ENCODE measurements at places on chromosomes 6 and 20.

DNA sequence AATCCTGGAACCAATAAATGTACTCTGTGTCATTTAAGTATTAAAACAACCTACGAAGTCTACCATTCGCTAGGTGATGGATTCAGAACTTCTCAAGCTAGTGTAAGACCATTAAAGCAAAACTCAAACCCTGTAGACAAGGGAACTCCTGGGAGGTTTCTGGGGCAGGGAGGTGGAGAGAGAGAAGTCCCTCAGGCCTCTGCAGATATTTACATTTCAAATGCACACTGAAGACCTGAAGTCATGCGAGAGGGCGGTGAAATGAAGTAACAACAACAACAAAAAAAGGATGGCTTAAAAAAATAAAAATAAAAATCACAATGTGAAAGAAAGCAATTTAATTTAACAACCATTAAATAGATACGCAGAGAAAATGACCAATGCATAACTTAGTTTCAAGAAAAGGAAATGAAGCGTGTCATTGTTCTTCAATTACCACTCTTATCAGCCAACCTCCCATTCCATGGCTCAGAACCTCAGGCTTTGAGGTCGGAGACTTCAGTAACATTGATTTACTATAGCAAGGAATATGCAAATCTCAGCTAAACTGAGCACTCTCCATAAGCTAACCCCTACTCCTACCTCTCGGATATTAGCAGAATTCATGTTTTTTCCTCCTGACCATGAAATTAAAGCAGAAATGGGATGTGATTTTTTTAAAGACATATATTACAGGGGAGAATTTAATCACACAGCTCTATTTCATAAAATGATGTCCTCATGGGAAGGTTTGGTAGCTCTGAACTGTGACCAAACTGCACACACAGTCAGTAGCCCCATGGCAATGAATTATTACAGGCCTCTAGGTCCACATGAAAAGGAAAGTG, 140.6 kb downstream of the KIF16B start:
- no peak for DNase-seq

- no peak for DNase-seq
Measured at GRCh38 chr6:10550764-10551163, 29.6 kb downstream of the GCNT2 start.

DNA sequence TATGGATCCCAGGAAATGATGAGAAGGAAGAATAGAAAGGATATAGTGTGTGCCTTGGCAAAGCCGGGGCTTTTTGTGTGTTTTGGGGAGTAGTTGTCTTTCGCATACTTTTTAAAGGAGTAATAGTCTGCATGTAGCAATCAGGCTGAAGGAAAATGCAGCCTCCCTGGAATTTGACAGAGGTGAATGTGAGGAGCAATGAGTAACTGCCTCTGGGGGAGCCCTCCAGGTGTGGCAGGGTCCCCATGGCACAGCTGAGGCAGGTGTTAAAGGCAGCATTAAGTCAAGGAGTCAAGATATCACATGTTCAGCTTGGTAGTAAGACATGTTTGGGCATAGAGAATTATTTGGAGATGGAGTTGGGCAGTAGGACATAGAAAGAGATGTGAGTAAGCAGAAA, 203.1 kb downstream of the C6orf118 start:
- no peak for DNase-seq

DNA sequence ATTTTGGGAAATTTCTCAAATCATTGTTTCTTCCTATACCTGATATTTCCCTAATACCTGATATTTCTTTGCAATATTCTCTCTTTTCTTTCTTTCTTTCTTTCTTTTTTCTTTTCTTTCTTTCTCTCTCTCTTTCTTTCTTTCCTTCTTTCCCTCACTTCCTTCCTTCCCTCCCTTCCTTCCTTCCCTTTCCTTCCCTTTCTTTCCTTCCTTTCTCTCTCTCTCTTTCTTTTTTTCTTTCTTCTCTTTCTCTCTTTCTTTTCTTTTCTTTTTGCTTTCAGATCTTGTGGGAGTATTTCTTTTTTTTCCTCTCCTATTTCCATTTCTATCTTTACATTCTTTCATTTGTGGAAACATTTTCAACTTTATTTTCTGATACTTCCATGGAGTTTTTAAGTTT, 76.1 kb upstream of the ANKEF1 start:
- DNase-seq, result no peak

DNA sequence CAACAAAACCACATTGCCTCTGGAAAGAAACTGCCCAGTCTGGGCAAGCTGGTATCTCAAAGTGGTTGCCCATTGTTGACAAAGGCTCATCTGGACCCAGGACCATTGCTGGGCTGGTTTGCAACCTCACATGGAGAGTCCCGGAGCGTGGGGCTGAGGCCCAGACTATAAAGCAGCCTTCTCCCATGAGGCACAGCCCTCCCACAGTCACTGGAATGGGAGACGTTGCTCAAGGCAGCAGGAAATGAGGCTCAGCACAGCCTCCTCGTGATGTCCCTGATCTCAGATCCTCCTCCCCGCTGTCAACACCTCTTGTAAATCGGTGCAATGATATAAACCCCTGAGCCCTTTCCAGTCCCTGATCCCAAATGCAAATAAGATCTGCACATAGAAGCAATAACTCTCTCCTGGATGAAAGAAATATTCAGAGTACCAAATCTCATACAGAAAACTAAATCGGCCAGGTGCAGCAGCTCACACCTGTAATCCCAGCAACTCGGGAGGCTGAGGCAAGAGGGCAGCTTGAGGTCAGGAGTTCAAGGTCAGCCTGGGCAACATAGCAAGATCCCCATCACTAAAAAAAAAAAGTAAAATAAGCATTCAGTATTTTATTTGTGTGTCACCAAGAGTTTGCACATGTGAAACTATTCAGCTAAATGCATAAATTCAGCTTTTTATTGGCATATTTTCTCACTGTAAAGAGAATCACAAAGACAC, 103.0 kb upstream of the RREB1 start:
- no peak for DNase-seq

GRCh38 chr6:149289192-149289781, 28.2 kb upstream of the TAB2 start:
- no peak for DNase-seq

DNA sequence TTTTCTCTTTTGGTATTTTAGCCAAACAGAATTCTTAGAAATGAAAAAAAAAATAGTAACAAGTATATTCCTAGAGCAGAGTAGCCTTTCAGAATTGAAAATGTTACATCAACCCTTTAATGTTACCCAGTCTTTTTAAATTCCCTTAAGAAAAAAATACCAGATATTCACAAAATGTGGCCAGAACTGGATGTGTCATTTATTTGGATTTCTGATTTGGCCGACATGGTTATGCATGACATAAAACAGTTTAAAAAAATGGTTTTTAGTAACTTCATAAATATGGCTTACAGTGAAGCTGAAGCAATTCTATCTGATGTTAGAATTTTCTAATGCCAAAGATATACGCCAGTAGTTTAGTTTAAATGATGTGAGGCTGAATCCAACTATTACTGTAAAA, 112.0 kb downstream of the ATXN1 start:
- DNase-seq, result no peak

DNA sequence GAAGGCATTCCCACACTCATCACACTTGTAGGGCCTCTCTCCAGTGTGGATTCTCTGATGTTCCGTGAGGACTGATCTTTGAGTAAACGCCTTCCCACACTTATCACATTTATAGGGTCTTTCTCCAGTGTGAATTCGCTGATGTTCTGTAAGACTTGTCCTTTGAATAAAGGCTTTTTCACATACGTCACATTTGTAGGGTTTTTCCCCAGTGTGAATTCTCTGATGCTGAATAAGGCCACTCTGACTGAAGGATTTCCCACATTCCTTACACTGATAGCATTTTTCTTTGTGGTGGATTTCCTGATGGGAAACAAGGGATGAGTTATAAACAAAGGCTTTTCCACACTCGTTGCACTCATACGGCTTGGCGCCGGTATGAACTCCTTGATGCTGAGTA, 8.9 kb downstream of the ZSCAN12 start:
- no peak for DNase-seq

GRCh38 chr6:8642131-8642530, 206.8 kb upstream of the SLC35B3 start:
- DNase-seq, result no peak

GRCh38 chr6:54074578-54075195, 36.6 kb upstream of the MLIP start:
- DNase-seq, result no peak

- DNase-seq, result no peak
Measured at GRCh38 chr6:163958646-163959045, 544.1 kb downstream of the QKI start.

GRCh38 chr6:52739627-52740026, 23.6 kb downstream of the GSTA2 start:
- DNase-seq, result no peak

GRCh38 chr6:42403421-42403820, 48.3 kb downstream of the TRERF1 start:
- no peak for DNase-seq

DNA sequence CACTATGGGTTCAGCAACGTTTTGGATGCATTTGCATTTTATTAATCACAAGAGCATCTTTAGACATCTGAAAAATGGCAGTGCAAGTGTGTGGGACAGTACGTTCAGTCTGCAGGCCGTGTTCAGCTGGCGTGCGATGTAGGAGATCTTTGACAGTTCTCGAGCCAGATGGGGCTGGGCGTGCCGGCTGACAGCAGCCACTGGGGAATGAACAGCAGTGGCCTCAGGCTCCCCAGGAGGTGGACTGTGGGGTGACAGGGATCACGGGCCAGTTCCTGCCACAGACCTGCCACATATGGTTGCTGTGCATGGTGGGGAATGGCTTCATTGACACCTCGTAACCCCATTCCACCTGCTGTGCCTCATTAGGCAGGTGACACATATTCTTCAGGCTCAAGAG, 16.4 kb upstream of the MLN start:
- no peak for DNase-seq

GRCh38 chr6:104955927-104956730, 778 bp upstream of the LIN28B start:
- no peak for DNase-seq

- no peak for DNase-seq
Measured at GRCh38 chr6:150298030-150298380, 70.8 kb upstream of the IYD start.

GRCh38 chr20:59939879-59940128, 301 bp downstream of the PPP1R3D start:
- no peak for DNase-seq

GRCh38 chr20:50655311-50655880, 35.9 kb downstream of the RIPOR3 start:
- DNase-seq, result peak; percentile 85

- DNase-seq, result no peak
Measured at GRCh38 chr20:23023621-23024177, 11.4 kb upstream of the SSTR4 start.

DNA sequence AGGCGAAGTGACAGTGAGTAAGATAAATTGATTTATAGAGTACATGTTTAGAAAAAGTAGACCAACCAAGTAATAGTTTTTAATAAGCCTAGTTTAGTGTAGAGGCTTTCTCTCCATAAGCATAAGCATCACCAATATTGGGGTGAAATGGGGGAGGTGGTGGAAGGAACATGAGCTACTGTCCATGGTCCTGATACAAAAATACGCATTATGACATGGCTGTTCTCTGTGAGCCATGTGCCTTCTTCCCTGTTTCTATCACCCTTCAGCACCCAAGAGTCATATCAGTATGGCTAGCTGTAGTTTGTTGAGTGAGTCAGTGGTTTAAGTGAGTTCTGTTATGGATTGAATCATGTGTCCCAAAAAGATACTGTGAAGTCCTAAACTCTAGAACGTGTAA, 150.8 kb downstream of the EDN1 start:
- no peak for DNase-seq

DNA sequence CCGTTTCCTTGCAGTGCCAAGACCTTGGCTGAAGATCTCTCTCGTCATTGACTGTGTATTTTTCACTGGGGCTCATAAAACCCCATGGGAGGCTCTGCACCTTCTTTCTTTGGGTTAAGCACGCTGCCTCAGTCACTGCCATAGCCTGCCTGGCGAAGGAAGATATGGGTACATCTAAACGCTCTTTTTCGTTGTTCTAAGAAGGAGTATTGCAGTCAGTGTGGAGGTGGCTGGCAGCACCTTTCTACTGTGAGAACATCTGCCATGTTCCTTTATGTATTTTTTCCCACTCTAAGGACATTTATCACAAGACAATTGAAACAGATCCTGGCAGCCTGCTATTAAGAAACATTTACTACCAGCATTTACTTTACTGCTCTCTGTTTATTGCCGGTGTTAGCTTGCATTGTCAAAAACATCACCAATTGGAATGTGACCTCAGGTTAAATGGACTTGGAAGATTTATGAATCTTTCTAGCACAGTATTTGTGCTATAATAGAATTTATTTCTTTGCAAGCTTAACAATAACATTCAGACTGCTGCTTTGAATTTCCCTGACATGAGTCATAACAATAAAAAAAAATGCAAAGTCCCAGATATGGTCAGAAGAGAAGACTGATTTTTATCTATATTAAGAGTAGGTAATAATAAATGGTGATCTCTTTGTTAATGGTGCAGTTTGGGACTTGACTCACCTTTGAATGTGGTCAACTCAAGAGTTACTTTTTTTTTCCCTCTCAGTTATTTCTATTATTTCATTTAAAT, 62.2 kb upstream of the CLDN20 start:
- peak; percentile 79 for DNase-seq

GRCh38 chr6:17998442-17998841, 11.0 kb upstream of the KIF13A start:
- no peak for DNase-seq

DNA sequence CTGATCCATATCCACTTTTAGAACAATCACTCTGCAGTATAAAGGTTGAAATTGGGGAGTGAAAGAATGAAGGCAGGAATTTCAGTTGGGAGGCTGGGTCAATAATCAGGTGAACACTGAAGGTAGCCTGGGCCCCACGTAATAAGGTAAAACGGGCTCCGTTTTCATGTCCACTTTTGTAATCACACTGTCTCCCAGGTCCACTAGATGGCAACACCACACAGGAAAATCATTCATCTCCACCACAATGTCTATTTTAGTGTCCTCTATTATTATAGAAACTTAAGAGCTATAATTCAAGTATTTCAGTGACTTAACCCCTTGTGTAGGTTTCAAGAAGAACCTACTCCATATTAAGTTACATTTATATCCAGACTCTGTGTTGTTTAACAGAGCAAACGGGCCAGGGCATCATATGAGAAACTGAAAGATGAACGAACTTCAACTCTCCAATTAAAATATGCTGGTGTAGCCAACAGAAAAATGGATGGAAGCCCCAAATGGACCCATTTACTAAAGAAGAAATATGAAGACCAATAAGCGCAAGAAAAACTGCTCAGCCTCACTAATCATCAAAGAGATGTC, 45.9 kb upstream of the MC3R start:
- no peak for DNase-seq

- DNase-seq, result no peak
Measured at GRCh38 chr6:11495565-11496145, 41.9 kb upstream of the TMEM170B start.

GRCh38 chr6:65450451-65450850, 256.6 kb downstream of the EYS start:
- no peak for DNase-seq

- no peak for DNase-seq
Measured at GRCh38 chr6:43740321-43740960, 29.6 kb upstream of the VEGFA start.

GRCh38 chr6:154350293-154350692, 6.3 kb downstream of the IPCEF1 start:
- DNase-seq, result no peak
